ENCODE measurements at places on chromosomes 1 and 21.

DNA sequence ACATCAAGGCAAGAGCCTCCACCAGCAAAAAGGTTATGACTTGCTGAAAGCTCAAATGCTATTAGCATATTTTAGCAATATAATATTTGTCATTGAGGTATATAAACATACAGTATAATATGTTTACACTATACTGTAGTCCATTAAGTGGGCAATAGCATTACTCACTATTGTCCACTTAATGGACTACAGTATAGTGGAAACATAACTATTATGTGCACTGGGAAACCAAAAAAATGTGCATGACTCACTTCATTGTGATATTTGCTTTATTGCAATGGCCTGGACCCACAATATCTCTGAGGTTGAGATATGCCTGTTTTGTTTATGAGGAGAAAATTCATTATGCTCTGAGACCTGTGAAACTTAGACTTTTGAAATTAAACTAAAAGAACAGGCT is 300.0 kb downstream of the BARHL2 start:
- DNase-seq = no peak

DNA sequence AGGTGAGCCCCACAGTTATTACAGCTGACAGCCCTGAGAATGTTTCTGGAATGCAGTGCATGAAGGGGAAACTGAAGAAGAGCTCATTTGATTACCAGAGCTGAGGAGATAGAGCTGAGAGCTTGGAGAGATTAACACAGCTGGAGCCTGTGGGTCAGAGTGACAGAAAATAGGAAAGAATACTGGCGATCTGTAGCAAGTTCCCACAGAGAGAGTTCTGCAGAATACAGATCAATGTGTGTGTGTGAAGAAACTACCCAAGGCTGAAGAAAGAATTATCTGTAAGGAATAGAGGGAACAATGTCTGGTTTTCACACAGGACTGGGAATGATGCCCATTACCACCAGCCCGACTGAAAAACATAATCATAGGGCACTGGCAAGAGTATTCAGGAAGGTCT is 103.6 kb upstream of the SNX7 start:
- no peak for DNase-seq

DNA sequence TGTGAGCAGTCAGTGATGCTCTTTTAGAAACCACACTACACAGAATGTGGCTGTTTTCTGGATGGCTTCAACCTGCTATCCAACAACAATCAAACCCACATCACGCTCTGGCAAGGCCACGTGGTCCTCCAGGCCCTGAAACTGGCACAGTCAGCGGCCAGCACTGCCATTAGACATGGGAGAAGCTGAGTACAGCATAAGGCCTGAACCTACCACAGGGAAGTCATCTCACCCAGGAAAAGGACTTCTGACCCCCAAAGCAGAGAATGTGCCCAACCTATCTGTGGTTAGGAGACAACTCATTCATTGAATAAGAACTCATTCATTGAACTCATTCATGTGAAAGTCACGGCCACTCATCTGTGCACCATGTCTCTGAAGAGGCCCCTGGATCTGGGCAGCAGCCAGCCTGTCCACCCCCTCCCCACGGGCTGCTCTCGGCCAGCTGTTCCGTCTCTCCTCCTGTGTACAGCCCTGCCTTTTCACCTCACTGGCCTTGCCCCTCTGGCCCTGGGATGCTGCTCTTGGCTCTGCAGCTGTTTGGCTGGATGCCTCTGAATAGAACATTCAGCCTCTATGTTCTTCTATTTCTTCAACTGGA is 41.1 kb downstream of the C1orf198 start:
- DNase-seq = no peak

DNA sequence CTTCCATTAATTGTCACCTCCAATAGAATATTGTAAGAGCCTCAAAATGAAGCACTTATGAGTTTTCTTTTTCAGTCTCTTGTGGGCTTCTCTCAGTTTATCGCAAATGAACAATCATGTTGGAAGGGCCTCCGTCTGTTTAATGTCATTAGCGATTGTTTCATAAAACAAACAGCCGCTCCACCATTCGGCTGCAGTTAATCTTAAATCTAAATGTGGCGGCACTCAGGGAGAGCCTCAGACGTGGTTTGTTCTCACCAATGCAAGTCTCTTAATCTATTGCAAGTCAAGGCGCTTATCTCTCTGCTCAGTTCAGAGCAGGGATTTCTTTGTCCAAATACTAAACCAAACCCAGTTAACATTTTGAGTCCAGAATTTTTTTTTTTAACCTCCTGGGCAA is 34.9 kb upstream of the ESRRG start:
- DNase-seq = no peak

- no peak for DNase-seq
Observed at GRCh38 chr1:35560256-35561225, 2.9 kb downstream of the NCDN start.

- DNase-seq = no peak
Observed at GRCh38 chr1:85884372-85885035, 176.3 kb upstream of the ZNHIT6 start.

GRCh38 chr1:46948629-46949416 is 7.5 kb upstream of the CYP4A11 start:
- DNase-seq = no peak

- DNase-seq = no peak
Observed at GRCh38 chr1:232662910-232663309, 33.0 kb upstream of the SIPA1L2 start.

DNA sequence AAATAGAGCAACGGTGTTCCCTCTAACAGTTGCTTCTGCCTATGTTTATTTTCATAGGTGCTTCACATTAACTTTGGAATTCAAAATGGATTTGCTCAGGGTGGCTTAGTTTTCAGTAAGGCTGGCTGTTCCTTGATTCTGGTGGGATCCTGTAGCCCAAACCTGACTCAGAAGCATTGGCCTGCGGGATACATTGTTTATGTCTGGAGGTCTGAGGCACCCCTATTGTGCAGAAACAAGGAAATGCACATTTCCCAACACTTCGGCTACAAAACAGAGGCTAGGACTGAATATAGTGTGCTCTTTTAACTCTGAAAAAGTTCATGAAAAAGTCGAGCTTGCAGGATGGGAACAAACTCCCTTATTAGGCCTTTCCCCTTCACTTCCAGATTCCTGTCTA is 133.8 kb upstream of the F3 start:
- DNase-seq = no peak

Measured in thymus (tissue), 14 donors.